Breast epithelium (tissue), 4 donors: ENCODE measurements at places on chromosomes 5 and 9. TPM values are rescaled to one million over a fixed set of nuclear protein-coding genes. Genes with fewer than 3 reads are reported as not detected.
A peak's percentile ranks its signal among the peaks of the same experiment; 100 is the strongest.

DNA sequence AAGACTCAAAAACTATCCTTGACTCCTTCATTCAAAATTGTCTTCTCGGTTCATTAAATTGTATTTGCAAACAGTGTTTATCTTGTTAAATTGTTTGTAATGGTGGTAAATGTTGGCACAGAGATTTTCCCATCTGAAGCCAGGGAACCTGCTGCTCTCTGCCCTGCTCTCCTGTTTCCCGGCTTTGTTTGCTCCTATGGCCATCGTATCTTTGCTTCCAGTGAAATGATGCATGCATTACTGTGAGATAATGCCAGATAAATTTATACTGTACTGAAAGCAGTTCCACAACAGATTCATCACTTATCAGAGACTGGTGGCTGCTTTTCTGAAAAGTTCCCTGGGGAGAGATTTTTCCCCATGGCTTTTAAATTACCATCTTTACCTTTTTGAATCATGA lies 81.4 kb downstream of the CD180 start:
- no peak for DNase-seq
- H3K4me1 ChIP-seq, result no peaks in the 10 kb centered on the region
- no peaks in the 10 kb centered on the region for H3K36me3 ChIP-seq
- H3K27me3 ChIP-seq, result no peaks in the 10 kb centered on the region
- no peak overlapping the region for H3K27ac ChIP-seq

DNA sequence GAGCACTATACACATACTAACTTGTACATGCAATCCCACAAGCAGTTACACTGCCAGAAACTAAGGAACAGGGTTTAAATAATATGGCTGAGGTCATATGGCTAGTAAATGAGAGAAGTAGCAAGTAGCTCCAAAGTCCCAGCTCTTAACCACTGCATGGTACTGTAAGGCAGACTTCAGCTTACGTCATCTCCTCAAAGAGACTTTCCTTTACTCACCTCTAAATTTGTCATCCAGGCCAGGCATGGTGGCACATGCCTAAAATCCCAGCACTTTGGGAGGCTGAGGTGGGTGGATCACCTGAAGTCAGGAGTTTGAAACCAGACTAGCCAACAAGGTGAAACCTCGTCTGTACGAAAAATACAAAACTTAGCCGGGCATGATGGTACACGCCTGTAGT lies 20.4 kb upstream of the SELENOP start:
- H3K4me1 ChIP-seq, result no peaks in the 10 kb centered on the region
- no peak overlapping the region for H3K27ac ChIP-seq
- H3K4me3 ChIP-seq, result no peak overlapping the region
- no peaks in the 10 kb centered on the region for H3K36me3 ChIP-seq
- no peaks in the 10 kb centered on the region for H3K27me3 ChIP-seq
- no peak for DNase-seq

GRCh38 chr9:32969270-32969669 lies 32.2 kb downstream of the APTX start:
- DNase-seq, result no peak
- no peak overlapping the region for H3K4me3 ChIP-seq
- no peaks in the 10 kb centered on the region for H3K27me3 ChIP-seq
- no peaks in the 10 kb centered on the region for H3K4me1 ChIP-seq
- H3K36me3 ChIP-seq, result no peaks in the 10 kb centered on the region

GRCh38 chr5:161167016-161167767 lies 315.2 kb upstream of the ATP10B start:
- no peaks in the 10 kb centered on the region for H3K4me1 ChIP-seq
- no peaks in the 10 kb centered on the region for H3K27me3 ChIP-seq
- H3K27ac ChIP-seq, result no peak overlapping the region
- no peaks in the 10 kb centered on the region for H3K36me3 ChIP-seq
- no peak for DNase-seq
- no peak overlapping the region for H3K4me3 ChIP-seq

GRCh38 chr5:91151947-91152346 lies 231.2 kb downstream of the ARRDC3 start:
- no peaks in the 10 kb centered on the region for H3K36me3 ChIP-seq
- H3K4me3 ChIP-seq, result no peak overlapping the region
- H3K27me3 ChIP-seq, result no peaks in the 10 kb centered on the region
- H3K27ac ChIP-seq, result no peak overlapping the region
- no peaks in the 10 kb centered on the region for H3K4me1 ChIP-seq
- peak; percentile 65 for DNase-seq

Gene FOXD4
- 0.44 TPM for total RNA-seq

Gene CDKN2B-AS1
- total RNA-seq, result 4.6 TPM

Gene OR1J2
- not detected for total RNA-seq
